ENCODE measurements at places on chromosomes 4 and X. TPM values are rescaled to one million over a fixed set of nuclear protein-coding genes. Genes with fewer than 3 reads are reported as not detected.

The NIPAL1 gene
- total RNA-seq = 1.1 TPM

The SOWAHD gene
- 0.23 TPM for total RNA-seq

The DMRTC1 gene
- total RNA-seq = not detected

DNA sequence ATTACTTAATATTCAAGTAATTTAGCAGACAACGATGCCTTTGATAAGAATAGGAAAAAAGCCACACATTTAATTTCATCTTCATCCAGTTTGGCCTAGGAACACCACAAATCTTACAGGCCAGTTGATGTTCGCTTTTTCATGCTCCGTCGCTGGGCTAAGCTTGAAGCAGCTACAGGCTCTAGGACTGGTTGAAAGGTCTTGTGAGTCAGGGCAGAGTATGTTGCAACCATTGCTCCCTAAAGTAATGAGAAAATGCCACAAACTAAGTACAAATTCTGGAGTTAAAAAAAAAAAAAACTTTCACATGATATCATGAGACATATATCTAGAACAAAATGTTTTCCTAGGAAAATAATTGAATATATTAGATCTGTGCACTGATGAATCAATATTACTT, 123.8 kb downstream of the RPS6KA6 start:
- DNase-seq = no peak
- H3K27me3 ChIP-seq = no peaks in the 10 kb centered on the region
- no peaks in the 10 kb centered on the region for H3K4me1 ChIP-seq
- no peaks in the 10 kb centered on the region for H3K36me3 ChIP-seq
- no peak overlapping the region for H3K27ac ChIP-seq
- no peak overlapping the region for H3K4me3 ChIP-seq

- H3K27ac ChIP-seq = no peak overlapping the region
- H3K27me3 ChIP-seq = no peaks in the 10 kb centered on the region
- H3K4me1 ChIP-seq = no peaks in the 10 kb centered on the region
- DNase-seq = no peak
- H3K36me3 ChIP-seq = no peaks in the 10 kb centered on the region
These were observed 368.0 kb upstream of the AGA start for GRCh38 chr4:177810220-177810619.

- H3K27me3 ChIP-seq = no peaks in the 10 kb centered on the region
- H3K4me1 ChIP-seq = peaks cover 20% of the 10 kb centered on the region
- DNase-seq = no peak
- H3K27ac ChIP-seq = no peak overlapping the region
- no peak overlapping the region for H3K4me3 ChIP-seq
These were observed 36.1 kb downstream of the NSG1 start for GRCh38 chr4:4422856-4423499.

GRCh38 chrX:106649523-106650428, 38.0 kb downstream of the RADX start:
- H3K27me3 ChIP-seq = no peaks in the 10 kb centered on the region
- peaks cover 6% of the 10 kb centered on the region for H3K36me3 ChIP-seq
- H3K4me1 ChIP-seq = peaks cover 3% of the 10 kb centered on the region
- H3K27ac ChIP-seq = no peak overlapping the region

GRCh38 chrX:97401154-97401553, 517.4 kb downstream of the RPA4 start:
- DNase-seq = peak; percentile 18
- no peaks in the 10 kb centered on the region for H3K27me3 ChIP-seq
- H3K27ac ChIP-seq = no peak overlapping the region
- peaks cover 44% of the 10 kb centered on the region for H3K4me1 ChIP-seq

GRCh38 chr4:105022811-105023667, 123.6 kb upstream of the TET2 start:
- peaks cover 1% of the 10 kb centered on the region for H3K27me3 ChIP-seq
- no peak for DNase-seq
- H3K27ac ChIP-seq = no peak overlapping the region
- H3K4me3 ChIP-seq = no peak overlapping the region
- no peaks in the 10 kb centered on the region for H3K4me1 ChIP-seq

DNA sequence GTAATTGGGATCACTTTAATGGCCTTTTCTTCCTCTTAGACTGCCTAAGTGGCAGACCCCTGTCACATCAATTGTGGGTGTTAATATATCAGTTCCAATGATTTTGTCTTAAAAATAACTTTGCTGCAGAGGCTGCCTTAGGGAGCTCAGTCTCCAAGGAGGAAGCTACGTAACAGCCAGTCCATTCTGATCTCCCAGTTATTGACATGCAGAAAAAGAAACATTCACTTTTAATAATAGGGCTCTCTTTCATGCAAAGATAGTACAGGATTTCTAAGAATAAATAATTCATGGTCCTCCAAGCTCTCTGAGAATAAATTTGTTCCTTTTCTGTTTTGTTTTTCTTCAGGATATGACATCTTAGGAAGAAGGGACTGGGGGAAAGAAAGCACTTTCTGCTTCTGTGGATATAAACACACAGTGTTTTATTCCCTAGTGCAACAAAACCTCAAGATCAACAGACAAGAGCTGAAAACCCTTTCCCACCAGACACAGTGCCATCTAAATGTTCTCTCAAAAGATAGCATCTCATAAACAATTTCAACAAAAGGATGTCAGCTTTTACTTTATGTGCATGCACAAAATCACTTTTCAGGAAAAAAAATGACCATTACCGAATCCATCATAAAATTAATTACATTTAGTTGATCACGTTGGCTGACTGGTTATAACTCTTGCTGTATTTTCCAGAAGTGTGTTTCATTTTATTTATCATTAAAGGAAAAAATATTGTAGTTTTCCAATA, 372.4 kb upstream of the SLC7A11 start:
- H3K27ac ChIP-seq = no peak overlapping the region
- no peaks in the 10 kb centered on the region for H3K36me3 ChIP-seq
- H3K4me3 ChIP-seq = no peak overlapping the region
- no peaks in the 10 kb centered on the region for H3K27me3 ChIP-seq
- no peaks in the 10 kb centered on the region for H3K4me1 ChIP-seq
- no peak for DNase-seq

Data from activated CD8-positive, alpha-beta T cell treated with anti-CD3 and anti-CD28 coated beads for 36 hours (primary cell).